Sigmoid colon (tissue), 7 donors: ENCODE measurements at places on chromosomes 4 and X. TPM values are rescaled to one million over a fixed set of nuclear protein-coding genes. Genes with fewer than 3 reads are reported as not detected.

GRCh38 chrX:46737041-46737440 is 21.9 kb downstream of the SLC9A7 start:
- DNase-seq: no peak

The NUDT6 gene
- 9.0 TPM for polyA plus RNA-seq

The PLAC8 gene
- 490 TPM for polyA plus RNA-seq

DNA sequence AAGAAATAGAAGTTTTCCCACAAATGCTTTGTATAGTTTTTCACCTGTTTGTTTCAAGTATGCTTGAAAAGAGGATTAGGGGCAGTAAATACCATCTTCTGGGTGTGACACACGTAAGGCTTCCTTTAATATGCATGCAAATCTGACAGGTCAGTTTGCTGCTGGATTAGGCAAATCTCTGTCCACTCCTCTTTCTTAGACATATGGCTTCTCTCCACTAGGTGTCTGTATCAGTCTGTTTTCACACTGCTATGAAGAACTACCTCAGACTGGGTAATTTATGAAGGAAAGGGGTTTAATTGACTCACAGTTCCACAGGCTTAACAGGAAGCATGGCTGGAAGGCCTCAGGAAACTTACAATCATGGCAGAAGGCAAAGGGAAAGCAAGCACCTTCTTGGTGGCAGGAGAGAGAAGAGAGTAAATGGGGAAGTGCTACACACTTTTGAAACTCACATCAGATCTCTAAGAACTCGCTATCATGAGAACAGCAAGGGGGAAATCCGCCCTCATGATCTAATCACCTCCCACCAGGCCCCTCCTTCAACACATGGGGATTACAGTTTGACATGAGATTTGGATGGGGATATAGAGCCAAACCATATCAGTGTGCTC is 66.9 kb downstream of the TAB3 start:
- DNase-seq: no peak
